Left colon (tissue), 2 donors: ENCODE measurements at places on chromosomes 11 and 22. TPM values are rescaled to one million over a fixed set of nuclear protein-coding genes. Genes with fewer than 3 reads are reported as not detected.

Gene MS4A3
- total RNA-seq, result not detected

DNA sequence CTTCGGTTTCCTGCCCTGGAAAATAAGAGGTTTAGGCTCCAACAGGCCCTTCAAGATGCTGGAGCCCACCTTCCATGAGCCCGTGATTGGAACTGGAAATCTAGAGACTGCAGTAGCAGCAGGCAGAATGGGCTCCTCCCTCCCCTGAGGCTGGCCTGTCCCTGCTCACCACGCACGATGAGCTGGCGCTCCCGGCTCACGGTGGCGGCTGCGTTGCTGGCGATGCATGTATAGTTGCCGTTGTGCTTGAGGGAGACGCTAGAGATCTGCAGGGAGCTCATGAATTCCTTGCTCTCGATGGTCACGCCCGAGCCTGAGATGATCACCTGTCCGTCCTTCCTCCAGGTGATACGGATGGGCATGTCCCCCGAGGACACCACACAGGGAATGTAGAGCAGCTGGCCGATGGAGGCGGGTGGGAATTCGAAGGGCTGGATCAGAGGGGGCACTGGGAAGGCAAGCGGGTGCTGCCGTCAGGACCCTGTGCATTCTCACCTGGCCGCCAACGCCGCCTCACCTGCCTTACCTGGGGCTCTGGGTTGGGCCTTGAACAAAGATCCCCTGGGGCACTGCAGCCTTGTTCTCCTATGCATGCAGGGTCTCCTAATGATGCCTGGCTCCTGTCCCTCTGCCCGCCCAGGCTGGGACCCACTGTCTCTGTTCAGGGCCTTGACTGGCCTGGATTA is 177.8 kb downstream of the CEP164 start:
- DNase-seq, result no peak

- DNase-seq, result no peak
Observed at GRCh38 chr11:121248496-121248895, 44.1 kb upstream of the SC5D start.

Gene OR4C15
- total RNA-seq, result not detected

GRCh38 chr11:68684385-68685356 is at the start of gene GAL:
Gene GAL, plus strand, starts transcription at chr11:68684544. Its CDS starts 380 bp downstream, at chr11:68684924.
- DNase-seq, result no peak

Gene FGF19
- not detected for total RNA-seq

Gene POU2F3
- 2.0 TPM for total RNA-seq

DNA sequence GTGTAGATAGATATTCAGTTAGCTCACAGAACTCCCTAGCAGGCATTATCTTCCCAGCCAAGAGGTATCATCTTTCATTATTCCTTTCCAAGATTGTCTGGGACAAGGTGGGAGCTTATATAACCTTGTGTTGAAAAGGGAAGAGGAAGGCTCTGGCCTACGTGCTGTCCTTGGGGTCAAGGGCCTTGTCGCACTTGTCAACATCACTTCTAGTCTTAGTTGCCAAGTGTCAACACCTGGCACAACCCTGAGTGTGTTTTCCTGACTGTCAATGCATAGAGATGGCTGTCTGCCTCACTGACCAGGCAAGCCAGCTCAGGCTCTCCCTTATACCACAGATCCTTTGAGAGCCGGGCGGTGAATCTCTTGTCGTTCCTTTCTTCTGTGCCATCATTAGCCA is 331.9 kb downstream of the CNTN5 start:
- DNase-seq, result no peak
